ENCODE measurements at places on chromosomes 16 and 17. TPM values are rescaled to one million over a fixed set of nuclear protein-coding genes. Genes with fewer than 3 reads are reported as not detected.

DNA sequence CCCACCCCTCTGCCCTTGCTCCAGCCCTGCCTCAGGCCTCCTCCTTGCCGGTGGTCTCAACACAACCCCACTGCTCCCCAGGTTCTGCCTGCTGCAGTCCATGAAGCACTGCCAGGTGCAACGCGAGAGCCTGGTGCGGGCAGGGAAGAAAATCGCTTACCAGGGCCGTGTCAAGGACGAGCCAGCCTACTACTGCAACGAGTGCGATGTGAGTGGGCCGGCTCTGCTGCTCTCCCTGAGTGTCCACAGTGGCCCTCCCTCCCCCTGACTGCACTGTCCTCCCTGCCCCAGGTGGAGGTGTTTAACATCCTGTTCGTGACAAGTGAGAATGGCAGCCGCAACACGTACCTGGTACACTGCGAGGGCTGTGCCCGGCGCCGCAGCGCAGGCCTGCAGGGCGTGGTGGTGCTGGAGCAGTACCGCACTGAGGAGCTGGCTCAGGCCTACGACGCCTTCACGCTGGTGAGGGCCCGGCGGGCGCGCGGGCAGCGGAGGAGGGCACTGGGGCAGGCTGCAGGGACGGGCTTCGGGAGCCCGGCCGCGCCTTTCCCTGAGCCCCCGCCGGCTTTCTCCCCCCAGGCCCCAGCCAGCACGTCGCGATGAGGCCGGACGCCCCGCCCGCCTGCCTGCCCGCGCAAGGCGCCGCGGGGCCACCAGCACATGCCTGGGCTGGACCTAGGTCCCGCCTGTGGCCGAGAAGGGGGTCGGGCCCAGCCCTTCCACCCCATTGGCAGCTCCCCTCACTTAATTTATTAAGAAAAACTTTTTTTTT lies 1.8 kb upstream of the TMEM88 start:
- H3K36me3 ChIP-seq = peaks cover 58% of the 10 kb centered on the region
- no peak overlapping the region for H3K4me3 ChIP-seq
- no peaks in the 10 kb centered on the region for H3K27me3 ChIP-seq
- peak; percentile 68 for DNase-seq
- H3K4me1 ChIP-seq = no peaks in the 10 kb centered on the region

DNA sequence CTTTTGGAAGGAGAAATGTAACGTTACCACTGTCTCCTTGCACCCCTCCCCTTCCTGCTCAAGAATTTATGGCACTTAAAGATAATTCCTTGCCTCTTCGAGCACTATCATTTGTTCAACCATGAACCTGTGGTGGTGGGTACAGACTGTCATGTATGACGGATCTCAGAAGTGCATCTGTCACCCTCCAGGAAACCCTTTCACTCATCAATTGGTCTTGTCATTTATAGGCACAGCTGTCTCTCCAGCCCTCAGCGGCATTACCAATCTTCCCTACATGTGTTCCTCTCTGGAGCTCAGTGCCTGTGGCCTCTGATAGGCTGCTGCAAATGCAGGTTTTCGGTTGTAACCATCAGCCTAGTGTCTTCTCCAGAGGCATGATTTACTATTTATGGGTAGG lies 15.0 kb downstream of the CNTNAP4 start:
- no peaks in the 10 kb centered on the region for H3K4me1 ChIP-seq
- H3K4me3 ChIP-seq = no peak overlapping the region
- no peak overlapping the region for H3K27ac ChIP-seq
- H3K27me3 ChIP-seq = no peaks in the 10 kb centered on the region
- no peak for DNase-seq

DNA sequence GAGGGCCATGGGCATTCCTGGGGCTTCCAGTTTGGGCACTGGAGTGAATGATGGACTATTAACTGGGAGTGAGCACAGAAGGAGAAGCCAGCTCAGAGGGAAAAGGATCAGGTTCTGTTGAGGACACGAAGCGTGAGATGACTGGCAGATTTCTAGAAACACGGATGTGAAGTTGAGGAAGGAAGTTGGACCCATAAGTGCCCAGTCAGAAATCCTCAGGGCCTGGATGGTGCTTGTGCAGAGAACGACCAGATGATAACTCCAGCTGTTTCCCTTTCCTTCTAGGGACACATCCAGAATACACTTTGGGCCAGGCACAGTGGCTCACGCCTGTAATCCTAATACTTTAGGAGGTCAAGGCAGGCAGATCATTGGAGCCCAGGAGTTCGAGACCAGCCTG lies 23.3 kb upstream of the ANKRD40CL start:
- no peak for DNase-seq
- H3K36me3 ChIP-seq = no peaks in the 10 kb centered on the region
- no peaks in the 10 kb centered on the region for H3K27me3 ChIP-seq
- peaks cover 14% of the 10 kb centered on the region for H3K4me1 ChIP-seq
- H3K4me3 ChIP-seq = no peak overlapping the region

GRCh38 chr16:9212621-9213020 lies 121.2 kb downstream of the HAPSTR1 start:
- H3K27ac ChIP-seq = no peak overlapping the region
- peaks cover 5% of the 10 kb centered on the region for H3K27me3 ChIP-seq
- H3K4me1 ChIP-seq = no peaks in the 10 kb centered on the region
- no peaks in the 10 kb centered on the region for H3K36me3 ChIP-seq

GRCh38 chr16:50295541-50296132 lies 29.3 kb downstream of the ADCY7 start:
- no peak for DNase-seq
- H3K4me3 ChIP-seq = no peak overlapping the region
- no peaks in the 10 kb centered on the region for H3K4me1 ChIP-seq
- H3K27me3 ChIP-seq = no peaks in the 10 kb centered on the region
- H3K27ac ChIP-seq = no peak overlapping the region

DNA sequence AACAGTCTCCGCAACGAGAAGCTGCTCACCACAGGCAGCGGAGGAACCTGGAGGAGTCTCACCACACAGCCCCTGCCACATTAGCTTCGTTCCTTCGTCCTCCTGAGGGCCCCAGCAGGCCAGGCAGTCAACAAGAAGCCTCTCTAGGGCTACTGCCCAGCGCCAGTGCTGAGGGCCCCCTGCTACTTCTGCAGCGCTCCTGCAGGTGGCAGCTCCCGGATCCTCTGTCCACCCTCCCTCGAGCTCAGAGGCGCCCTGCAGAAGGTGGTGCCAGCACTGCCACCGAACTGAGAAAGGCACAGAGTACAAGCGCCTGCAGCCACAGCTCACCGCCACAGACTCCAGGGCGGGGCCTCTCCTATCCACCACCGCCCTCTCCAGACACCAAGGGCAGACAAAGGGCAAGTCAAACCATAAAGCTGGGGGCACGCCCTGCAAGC lies 27.3 kb downstream of the KDM8 start:
- H3K27ac ChIP-seq = no peak overlapping the region
- DNase-seq = no peak
- peaks cover 12% of the 10 kb centered on the region for H3K4me1 ChIP-seq

- no peak for DNase-seq
- H3K27ac ChIP-seq = no peak overlapping the region
- H3K36me3 ChIP-seq = peaks cover 3% of the 10 kb centered on the region
Observed at GRCh38 chr17:39564211-39564848, 43.4 kb downstream of the NEUROD2 start.

GRCh38 chr17:68801335-68802247 lies 153.6 kb downstream of the ABCA8 start:
- H3K27me3 ChIP-seq = no peaks in the 10 kb centered on the region
- no peak for DNase-seq
- no peaks in the 10 kb centered on the region for H3K4me1 ChIP-seq
- H3K36me3 ChIP-seq = no peaks in the 10 kb centered on the region
- H3K4me3 ChIP-seq = no peak overlapping the region
- H3K27ac ChIP-seq = no peak overlapping the region

GRCh38 chr17:4604111-4604644 lies 19.8 kb downstream of the SMTNL2 start:
- no peaks in the 10 kb centered on the region for H3K36me3 ChIP-seq
- H3K4me3 ChIP-seq = no peak overlapping the region
- peaks cover 6% of the 10 kb centered on the region for H3K4me1 ChIP-seq
- H3K27me3 ChIP-seq = no peaks in the 10 kb centered on the region

GRCh38 chr17:21029036-21029435 lies 13.8 kb downstream of the USP22 start:
- H3K4me1 ChIP-seq = peaks cover 64% of the 10 kb centered on the region
- H3K27me3 ChIP-seq = no peaks in the 10 kb centered on the region
- peak overlapping the region; percentile 74 for H3K27ac ChIP-seq
- peaks cover 11% of the 10 kb centered on the region for H3K36me3 ChIP-seq
- H3K4me3 ChIP-seq = no peak overlapping the region
- DNase-seq = no peak

DNA sequence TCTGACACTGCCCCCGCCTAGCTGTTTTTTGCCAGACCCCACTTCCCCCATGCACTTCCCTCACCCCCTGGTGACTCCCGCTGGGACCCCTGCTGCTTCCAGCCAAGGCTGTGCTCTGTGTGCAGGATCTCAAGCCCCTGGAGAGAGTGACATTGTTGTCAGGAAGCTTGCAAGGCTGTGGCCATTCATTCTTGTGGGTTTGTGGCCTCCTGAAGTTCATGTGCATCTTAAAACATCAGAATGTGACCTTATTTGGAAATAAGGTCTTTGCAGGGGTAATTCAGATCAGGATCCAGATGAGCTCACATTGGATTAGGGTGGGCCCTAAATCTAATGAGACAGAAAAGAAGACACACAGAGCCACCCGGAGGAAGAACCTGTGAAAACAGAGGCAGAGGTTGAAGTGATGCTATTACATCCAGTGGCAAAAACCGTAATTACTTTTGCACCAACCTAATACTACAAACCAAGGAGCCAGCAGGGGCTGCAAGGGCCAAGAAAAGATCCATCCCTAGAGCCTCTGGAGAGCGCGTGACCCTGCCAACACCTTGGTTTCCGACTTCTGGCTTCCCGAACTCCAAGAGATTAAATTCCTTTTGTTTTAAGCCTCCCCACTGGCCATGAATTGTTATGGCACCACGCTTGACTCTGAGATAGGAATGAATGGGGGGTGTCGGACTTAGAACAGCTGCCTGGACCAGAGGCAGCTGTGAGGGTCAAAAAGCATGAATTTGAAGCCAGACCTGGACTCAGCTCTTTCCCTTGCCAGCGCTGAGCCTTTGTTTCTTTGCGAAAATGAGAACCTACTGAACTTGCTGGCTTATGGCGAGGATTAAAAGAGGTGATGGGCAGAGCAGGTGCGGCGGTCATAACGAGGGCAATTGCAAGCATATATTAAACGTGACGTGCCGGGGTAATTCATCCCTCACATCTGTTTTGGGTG lies 75.5 kb downstream of the BMERB1 start:
- H3K27ac ChIP-seq = no peak overlapping the region
- H3K4me3 ChIP-seq = no peak overlapping the region
- no peak for DNase-seq
- H3K36me3 ChIP-seq = no peaks in the 10 kb centered on the region
- H3K4me1 ChIP-seq = no peaks in the 10 kb centered on the region

- peaks cover 52% of the 10 kb centered on the region for H3K4me1 ChIP-seq
- peak; percentile 58 for DNase-seq
- peak overlapping the region; percentile 59 for H3K27ac ChIP-seq
- no peaks in the 10 kb centered on the region for H3K36me3 ChIP-seq
Observed at GRCh38 chr17:80856863-80857755, 134.5 kb upstream of the CHMP6 start.

DNA sequence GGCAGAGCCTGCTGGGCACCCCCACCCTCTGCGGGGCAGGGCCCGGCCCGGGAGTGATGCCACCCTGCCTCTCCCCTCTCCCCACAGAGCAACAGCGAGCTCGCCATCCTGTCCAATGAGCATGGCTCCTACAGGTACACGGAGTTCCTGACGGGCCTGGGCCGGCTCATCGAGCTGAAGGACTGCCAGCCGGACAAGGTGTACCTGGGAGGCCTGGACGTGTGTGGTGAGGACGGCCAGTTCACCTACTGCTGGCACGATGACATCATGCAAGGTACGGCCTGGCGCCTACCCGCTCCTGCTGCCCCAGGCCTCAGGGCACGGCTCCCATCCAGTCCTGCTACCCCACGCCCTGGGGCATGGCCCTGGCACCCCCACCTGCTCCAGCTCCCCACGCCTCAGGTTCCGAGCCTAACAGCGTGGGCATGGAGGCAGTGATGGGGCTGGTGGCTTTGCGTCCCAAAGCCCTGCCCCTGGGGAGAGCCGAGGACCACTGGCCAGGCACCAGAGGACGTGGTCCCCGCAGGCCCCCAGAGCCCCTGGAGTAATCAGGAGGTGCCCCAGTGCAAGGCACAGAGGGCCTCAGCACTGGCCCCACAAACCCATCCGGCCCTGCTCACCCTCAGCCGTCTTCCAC lies 38.4 kb downstream of the TSC2 start:
- H3K4me1 ChIP-seq = peaks cover 27% of the 10 kb centered on the region
- no peak for DNase-seq
- no peaks in the 10 kb centered on the region for H3K27me3 ChIP-seq
- no peak overlapping the region for H3K27ac ChIP-seq

DNA sequence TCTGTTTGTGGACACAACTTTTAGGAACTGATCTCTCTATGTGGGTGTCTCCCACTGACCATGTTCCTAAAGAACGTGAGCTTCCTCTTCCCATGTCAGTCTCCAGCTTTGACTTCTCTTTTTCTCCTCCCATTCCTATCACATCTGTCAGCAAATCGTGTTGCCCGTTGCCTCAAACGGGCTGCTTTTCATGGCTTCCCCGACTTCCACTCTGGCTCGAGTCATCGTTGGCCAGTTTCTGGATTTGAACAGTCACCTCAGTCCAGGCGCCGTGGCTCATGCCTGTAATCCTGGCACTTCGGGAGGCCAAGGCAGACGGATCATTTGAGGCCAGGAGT lies 5.4 kb downstream of the ABCC1 start:
- no peak for DNase-seq
- H3K27ac ChIP-seq = no peak overlapping the region
- H3K4me1 ChIP-seq = peaks cover 76% of the 10 kb centered on the region
- no peak overlapping the region for H3K4me3 ChIP-seq

Gene TNP2
- not detected for total RNA-seq

Gene TBX6
- total RNA-seq = 1.1 TPM

Gene LRRC75A
- 3.5 TPM for total RNA-seq

Gene CNEP1R1
- 10.2 TPM for total RNA-seq

Gene KRTAP2-3
- not detected for total RNA-seq

Gene TBC1D3C
- total RNA-seq = not detected

Gene BIRC5
- 0.36 TPM for total RNA-seq

Gene ACSM5
- total RNA-seq = 4.9 TPM

Gene CDRT4
- 2.5 TPM for total RNA-seq

Gene TEX14
- total RNA-seq = 0.14 TPM
